ENCODE measurements at places on chromosomes 2 and 18. TPM values are rescaled to one million over a fixed set of nuclear protein-coding genes. Genes with fewer than 3 reads are reported as not detected.

The GAREM2 gene
- 2.8 TPM for total RNA-seq

The ARHGEF4 gene
- total RNA-seq = 5.9 TPM

The CHRND gene
- total RNA-seq = not detected

The EFHD1 gene
- total RNA-seq = 0.47 TPM

The TNFRSF11A gene
- 94.6 TPM for total RNA-seq

The UCN gene
- total RNA-seq = 4.6 TPM

The KIAA2012 gene
- 0.17 TPM for total RNA-seq

The TIMM21 gene
- 46.7 TPM for total RNA-seq

The PLB1 gene
- 1.6 TPM for total RNA-seq

The DIPK1C gene
- total RNA-seq = not detected

The ATP5MC3 gene
- total RNA-seq = 209 TPM

The C2orf15 gene
- 6.9 TPM for total RNA-seq

The HMSD gene
- 11.9 TPM for total RNA-seq

The SERPINB5 gene
- total RNA-seq = 34.0 TPM

The MAL gene
- not detected for total RNA-seq

The DSC3 gene
- total RNA-seq = 9.8 TPM

The SMAD7 gene
- 11.2 TPM for total RNA-seq

The TTN gene
- total RNA-seq = 0.07 TPM

The CXCR4 gene
- 12.4 TPM for total RNA-seq

The M1AP gene
- not detected for total RNA-seq

The ACVR1C gene
- 0.99 TPM for total RNA-seq

The DAW1 gene
- total RNA-seq = 2.4 TPM

The NPHP1 gene
- 7.3 TPM for total RNA-seq

The LOXHD1 gene
- not detected for total RNA-seq

The IGFBP5 gene
- 14.8 TPM for total RNA-seq

The PID1 gene
- 0.24 TPM for total RNA-seq

The ELAC1 gene
- total RNA-seq = 11.6 TPM

The DLGAP1 gene
- 9.0 TPM for total RNA-seq

The ASB18 gene
- total RNA-seq = not detected

The CYS1 gene
- 4.8 TPM for total RNA-seq

The PPIL3 gene
- 28.0 TPM for total RNA-seq

The RAB27B gene
- total RNA-seq = 38.3 TPM

The MLPH gene
- 47.2 TPM for total RNA-seq

The BCL11A gene
- 8.1 TPM for total RNA-seq

The COLEC12 gene
- total RNA-seq = not detected

The MSTN gene
- total RNA-seq = 0.24 TPM

The STARD6 gene
- not detected for total RNA-seq
